HuH-7 (cell line): ENCODE measurements at places on chromosomes 16 and 17.
A peak's percentile ranks its signal among the peaks of the same experiment; 100 is the strongest.

- no peak for DNase-seq
Measured at GRCh38 chr16:9850817-9851216, 331.4 kb downstream of the GRIN2A start.

DNA sequence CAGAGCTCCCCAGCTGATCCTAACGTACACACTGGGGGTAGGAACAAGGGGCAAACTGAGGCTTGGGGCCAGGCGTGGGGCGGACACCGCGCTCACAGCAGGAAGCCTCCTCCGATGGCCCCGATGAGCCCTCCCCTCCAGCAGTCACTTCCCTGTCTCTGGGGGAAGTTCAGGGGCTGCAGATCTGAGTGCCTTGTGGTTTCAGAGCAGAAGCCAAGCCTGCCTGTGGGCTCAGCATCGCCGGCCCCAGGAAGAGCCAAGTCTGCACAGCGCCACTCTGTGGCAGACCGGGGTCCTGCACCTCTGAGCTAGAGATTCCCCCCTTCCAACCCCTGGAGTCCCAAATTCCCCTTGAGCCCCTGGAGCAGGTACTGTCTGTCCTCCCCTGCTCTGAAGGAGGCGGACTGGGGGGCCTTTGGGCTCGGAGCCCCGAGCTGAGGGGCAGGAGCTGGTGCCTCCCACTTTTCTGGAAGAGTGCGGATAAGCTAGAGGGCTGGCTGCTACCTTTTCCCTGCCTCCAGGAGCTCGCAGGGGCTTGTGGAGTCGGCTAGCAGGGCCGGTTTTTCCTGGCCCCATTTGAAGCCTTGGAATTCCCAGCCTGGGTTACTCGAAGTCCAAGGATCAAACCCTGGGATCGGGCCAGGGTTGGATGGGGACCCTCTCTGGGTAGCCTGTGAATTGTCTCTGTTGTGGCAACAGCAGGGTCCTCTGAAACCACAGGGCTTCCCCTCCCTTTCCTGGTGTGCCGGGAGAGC is 2.9 kb downstream of the GSE1 start:
- peak; percentile 95 for DNase-seq

DNA sequence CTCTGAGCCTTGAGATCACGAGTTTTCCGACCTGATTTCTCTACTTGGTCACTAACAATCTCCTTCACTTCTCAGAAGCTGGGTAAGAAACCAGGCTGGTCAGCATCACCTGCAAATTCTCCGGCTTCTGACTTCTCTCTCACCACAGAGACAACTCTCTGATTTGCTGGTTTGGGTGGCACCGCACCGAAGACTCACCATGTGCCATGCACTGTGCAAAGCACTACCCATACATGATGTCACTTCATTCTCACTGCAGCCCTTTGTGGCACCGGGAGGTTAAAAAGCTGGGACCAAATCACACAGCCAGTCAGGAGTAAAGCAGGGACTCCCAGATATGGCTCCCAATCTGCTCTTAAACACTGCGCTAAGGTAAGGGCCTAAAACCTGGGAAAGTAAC is 647 bp downstream of the VAC14 start:
- DNase-seq = peak; percentile 24

GRCh38 chr16:7596308-7596707 is 263.7 kb downstream of the RBFOX1 start:
- no peak for DNase-seq

DNA sequence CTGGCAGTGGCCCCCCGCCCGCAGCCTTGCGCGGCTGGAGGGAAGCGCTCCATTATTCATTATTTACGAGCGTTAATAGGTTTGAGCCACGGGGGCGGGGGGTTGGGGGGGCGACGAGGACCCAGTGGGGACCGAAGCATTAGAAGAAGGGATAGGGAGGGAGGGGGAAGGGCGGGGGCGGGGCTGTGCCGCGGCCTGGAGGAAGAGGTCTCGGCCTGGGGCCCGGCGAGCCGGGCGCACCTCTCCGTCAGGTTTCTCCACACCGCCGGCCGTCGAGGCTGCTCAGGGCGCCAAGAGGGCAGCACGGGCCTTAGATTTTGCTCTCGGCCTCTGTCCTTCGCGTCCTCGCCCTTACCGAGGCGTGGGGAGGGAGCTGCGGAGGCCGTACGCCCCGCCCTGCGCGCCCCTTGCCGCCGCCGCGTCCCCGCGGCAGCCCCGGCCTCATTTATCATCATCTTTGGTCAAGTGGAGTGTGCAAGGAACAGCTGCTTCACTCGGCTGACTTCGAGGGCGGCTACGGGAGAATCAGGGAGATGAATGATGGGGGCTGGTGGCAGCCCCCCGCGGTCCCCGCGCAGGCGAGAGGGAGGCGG is 54.2 kb downstream of the SREBF1 start:
- peak; percentile 52 for DNase-seq
